ENCODE measurements at places on chromosomes 13 and 19. TPM values are rescaled to one million over a fixed set of nuclear protein-coding genes. Genes with fewer than 3 reads are reported as not detected.

ZNF850 gene
- total RNA-seq: 3.7 TPM

CD209 gene
- 11.4 TPM for total RNA-seq

RGCC gene
- total RNA-seq: 33.2 TPM

KIR3DL2 gene
- not detected for total RNA-seq

ZNF628 gene
- 4.7 TPM for total RNA-seq

PRODH2 gene
- total RNA-seq: not detected

NCR1 gene
- total RNA-seq: not detected

FXYD1 gene
- 580 TPM for total RNA-seq

DNA sequence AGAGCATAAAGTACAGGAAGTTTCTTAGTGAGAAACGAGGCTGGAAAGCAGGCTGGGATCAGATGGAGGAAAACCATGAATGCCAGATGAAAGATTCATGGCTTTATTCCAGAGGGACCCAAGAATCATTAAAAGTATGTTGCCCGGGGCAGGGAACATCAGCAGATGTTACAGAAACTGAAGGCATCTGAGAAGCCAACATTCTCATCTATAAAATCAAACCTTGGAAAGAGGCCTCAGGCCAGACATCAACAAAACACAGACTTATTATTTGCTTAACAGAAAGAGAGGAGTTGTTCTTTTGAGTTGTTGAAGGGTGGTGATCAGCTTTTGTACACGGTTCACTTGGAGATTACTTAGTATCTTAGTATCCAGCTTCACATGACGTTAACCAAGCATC, 543.6 kb downstream of the RFC3 start:
- no peak for DNase-seq

- DNase-seq: no peak
Measured at GRCh38 chr13:92535222-92536006, 691.2 kb upstream of the GPC6 start.

DNA sequence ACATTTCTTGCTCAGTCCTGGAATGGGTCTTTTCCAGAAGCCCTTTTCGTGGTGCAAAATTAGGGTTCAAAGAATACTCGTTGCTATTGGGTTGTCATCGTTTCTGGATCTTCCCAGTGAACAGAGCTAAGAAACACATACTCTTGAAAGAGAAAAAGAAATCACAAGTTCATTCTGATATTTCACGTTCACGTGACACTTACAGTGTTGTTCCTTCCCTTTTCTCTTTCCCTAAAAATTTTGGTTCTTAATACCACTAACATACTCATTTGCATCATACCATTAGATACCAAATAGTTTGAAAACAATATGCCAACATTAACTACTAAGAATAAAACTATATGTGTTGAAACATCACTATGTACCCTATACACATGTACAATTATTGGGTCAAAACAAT, 13.4 kb upstream of the GTF2F1 start:
- no peak for DNase-seq

GRCh38 chr13:99966064-99966805, 5.3 kb downstream of the ZIC5 start:
- no peak for DNase-seq

DNA sequence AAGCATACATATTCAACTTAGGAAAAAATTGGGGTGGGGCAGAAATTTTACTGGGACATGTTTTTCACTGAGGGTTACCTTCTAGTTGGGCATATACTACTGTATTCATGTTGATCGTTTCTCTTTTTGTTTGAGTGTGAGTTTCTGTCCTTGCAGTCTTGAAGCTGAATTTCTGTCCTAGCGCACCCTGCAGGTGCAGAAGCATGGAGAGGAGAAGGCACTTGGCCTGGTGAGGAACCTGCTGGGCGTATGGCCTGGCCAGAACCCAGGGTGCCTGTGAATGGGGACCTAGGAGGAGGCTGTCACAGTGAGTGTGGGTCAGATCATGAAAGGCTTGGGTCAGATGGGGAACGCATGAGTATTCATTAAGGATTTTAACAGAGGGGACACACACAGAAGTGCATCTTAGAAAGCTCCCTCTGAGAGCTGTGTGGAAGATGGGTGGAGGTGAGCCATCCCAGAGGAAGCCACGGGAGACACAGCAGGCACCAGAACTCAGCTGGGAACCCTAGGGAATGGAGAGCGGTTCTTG, 36.8 kb downstream of the SERP2 start:
- DNase-seq: no peak

GRCh38 chr19:33621811-33622504, at the start of gene CHST8:
TSS of gene CHST8 (plus strand) at chr19:33621953. CDS start at chr19:33689262, 67,309 bp downstream.
- peak; percentile 60 for DNase-seq

DNA sequence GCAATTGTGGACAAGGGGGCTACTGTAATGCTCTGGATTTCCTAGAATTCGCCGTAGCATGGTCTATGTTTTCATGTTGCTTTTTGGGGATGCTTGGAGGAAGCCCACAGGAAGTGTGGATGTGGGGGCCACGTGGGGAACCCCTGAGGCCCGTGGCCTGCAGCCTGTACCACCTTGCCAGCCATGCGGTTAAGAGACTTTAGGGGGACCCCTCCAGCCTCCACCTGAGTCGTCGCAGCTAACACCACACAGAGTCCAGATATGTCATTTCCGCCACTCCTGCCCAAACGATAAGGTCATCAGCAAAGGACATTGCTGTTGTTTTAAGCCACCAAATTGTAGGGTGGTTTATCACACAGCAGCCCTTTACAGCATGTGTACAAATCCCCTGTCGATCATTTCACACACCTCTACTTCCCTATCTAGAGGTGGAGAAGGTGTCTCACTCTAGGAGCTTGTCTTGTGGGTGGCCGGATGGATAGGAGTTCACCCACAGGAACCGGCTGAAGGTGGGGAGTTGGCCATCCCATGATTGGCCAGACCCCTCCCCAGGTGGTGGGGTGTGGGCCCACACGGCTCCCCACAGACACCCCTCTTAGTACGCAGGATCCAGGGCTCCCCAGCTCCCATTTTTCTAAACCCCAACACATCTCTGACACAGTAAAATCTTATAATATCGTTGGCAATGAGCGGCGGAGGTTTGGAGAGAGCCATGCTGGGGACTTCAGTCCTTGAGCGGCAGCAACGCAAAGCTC, 226.7 kb downstream of the TEX29 start:
- no peak for DNase-seq

DNA sequence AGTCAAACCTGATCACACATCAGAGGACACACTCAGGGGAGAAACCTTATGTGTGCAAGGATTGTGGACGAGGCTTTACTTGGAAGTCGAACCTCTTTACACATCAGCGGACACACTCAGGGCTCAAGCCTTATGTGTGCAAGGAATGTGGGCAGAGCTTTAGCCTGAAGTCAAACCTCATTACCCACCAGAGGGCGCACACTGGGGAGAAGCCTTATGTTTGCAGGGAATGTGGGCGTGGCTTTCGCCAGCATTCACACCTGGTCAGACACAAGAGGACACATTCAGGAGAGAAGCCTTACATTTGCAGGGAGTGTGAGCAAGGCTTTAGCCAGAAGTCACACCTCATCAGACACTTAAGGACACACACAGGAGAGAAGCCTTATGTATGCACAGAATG, 8.2 kb upstream of the ZNF527 start:
- no peak for DNase-seq

DNA sequence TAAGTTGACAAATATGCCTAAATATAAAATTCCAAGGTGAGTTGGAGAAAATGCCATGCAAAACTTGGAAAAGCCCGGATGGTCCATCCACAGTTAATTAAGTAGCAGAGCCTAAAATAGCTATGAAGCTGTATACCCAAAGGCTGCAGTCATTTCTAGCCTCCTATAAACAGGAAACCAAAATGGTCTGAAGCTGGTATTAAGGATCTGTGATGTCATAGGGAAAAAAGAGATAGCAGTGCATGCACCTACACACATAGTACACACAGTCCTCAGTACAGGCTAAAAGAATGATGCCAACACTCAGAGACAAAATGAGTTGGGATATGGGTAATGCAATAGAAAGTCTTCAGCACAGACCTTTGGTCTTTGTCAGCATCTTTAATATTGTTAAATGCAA, 736.9 kb downstream of the EFNB2 start:
- DNase-seq: no peak

GRCh38 chr19:49924004-49924880, 4.8 kb upstream of the ATF5 start:
- DNase-seq: no peak
